ENCODE measurements at places on chromosomes 3 and 15.
A peak's percentile ranks its signal among the peaks of the same experiment; 100 is the strongest.

DNA sequence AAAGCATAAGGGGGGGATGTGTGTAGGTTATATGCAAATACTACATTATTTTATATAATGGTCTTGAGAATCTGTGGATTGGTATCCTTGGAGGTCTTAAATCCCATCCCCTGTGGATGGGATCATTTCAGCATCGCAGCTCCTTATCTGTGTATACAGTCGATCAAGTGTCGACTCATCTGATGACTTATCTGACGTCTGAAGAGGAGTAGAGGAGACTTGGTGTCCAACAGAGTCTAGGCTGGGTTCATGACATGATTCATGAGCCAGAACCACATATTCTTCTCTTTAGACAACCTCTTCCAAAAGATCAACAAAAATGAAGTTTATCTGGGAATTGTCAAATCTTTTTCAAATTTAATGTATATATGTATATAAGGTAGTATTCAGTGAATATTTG lies 220.7 kb downstream of the NR2F2 start:
- DNase-seq = no peak

DNA sequence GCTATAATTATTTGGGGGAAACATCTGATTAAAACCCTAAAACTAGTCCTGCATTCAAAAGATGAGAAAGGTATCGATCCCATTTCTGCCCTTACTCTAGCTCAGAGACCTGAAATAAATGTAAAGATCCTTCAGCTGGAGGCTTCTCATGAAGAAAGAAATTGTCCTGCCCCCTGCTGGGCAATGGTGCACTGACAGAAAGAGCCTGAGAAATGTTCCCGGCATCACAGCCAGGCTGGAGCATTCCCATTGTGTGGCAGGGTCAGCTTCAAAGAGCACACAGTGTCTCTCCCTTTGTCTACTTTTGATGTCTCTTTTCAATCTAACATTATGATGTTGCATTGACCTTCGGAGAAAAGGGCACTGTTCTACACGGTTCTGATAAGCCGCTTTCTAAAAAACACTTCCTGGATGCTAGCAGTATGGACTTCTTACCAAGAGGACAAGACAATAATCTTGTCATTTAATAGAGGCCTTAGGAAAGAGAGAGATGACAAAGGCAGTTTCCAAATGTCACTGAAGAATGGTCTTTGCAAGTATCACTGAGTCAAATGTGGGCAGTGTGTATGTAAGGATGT lies 287.5 kb downstream of the MAGI1 start:
- DNase-seq = peak; percentile 12

DNA sequence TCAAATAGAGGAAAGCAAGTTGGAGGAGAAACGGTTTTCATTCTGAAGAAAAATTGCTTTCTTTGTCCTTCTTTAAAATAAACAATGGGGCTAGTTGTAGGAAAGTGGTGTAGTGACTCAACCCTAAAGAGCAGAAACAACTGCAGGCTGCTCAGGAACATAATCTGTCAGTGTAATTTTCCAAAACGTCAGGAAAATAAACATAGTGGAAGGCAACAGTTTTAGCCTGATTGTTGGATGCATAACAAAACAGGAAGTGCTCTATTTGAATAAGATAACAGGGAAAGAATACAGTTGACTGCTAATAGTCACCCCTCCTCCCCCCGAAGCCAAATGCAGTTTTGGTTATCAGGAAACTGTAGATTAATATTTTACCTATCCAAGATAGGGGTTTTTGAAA lies 167.6 kb downstream of the ECT2 start:
- no peak for DNase-seq

DNA sequence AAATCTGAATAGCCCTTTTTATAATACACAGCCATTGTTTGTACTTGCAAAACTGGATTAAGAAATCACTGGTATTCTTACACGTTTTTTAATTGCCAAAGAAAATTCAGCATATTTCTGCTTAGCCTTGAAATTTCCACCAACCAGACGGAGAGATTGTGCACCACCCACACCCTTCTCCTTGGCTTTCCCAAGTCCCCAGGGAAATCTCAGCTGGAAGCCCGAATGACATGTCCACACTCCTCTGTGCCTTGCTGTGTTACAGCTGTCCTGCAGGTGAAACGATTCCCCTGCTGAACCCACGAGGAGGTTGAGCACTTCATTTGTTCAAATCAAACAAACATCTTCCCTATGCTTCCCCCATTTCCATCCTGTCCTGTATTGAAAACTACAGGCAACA lies 49.6 kb upstream of the PPARG start:
- no peak for DNase-seq

GRCh38 chr15:68228143-68228970 lies 1.2 kb downstream of the CLN6 start:
- peak; percentile 24 for DNase-seq
